Stimulated activated CD4-positive, alpha-beta T cell treated with anti-CD3 and anti-CD28 coated beads, Interleukin-4, amount 100 ng/mL, for 1 hour (primary cell): ENCODE measurements at places on chromosomes 6 and 20.

- DNase-seq = no peak
These were observed 31.3 kb upstream of the CDH4 start for GRCh38 chr20:61220626-61221325.

DNA sequence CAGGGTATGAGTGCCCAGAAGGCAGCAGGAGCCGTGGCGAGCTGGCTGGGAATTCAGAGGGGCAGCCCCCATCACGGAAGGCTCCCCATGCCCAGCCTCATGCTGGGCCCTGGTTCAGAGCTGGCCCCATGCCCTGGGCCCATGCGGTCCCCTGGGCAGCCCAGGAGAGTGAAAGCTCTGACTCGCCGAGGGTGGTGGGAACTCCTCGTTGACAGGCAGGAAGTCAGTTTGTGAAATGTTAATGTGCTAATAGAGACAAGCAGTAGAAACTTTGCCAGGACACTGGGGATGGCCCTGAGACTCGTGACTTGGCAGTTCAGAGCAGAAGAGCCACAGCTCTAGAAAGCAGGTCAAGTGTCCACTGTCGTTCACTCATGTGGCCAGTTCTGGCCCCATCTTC, 353.0 kb downstream of the TAF4 start:
- no peak for DNase-seq

DNA sequence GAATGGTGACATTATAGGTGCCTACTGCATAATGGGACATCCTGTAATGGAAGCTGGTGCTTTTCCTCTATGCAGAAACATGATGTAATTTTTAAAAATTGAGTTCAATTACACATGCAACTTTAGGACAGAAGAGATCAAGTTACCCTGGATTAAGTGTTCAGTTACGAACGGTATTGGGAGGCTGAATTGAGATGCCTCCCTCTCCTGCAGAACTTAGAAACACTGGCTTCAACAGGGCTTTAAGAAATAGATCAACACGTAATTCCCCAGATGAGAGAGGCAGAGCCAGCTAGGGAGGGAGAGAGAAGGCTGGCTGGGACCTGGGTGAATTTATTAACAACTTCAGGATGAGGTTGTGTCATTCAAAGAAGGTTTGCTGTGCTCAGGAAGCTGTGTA, 232.8 kb downstream of the CDH26 start:
- DNase-seq = no peak

GRCh38 chr20:1448081-1448620, 18.5 kb downstream of the NSFL1C start:
- no peak for DNase-seq

DNA sequence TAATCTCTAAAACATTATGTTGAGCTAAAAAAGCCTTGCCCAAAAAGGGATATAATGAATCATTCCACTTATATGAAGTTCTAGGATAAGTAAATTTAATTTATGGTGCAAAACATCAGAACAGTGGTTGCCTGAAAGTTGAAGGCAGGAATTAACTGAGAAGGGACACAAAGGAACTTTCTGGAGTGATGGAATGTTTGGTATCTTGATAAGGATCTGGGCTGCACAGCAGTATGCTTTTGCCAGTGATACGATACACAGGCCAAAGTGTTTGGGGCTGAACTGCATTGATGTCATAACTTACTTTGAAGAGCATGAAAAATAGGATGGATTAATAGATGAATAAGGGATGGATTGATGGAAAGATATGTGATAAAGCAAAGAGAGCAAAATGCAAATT, 146.1 kb upstream of the LRFN2 start:
- DNase-seq = no peak

GRCh38 chr20:49700411-49701185, 13.1 kb downstream of the B4GALT5 start:
- DNase-seq = no peak

DNA sequence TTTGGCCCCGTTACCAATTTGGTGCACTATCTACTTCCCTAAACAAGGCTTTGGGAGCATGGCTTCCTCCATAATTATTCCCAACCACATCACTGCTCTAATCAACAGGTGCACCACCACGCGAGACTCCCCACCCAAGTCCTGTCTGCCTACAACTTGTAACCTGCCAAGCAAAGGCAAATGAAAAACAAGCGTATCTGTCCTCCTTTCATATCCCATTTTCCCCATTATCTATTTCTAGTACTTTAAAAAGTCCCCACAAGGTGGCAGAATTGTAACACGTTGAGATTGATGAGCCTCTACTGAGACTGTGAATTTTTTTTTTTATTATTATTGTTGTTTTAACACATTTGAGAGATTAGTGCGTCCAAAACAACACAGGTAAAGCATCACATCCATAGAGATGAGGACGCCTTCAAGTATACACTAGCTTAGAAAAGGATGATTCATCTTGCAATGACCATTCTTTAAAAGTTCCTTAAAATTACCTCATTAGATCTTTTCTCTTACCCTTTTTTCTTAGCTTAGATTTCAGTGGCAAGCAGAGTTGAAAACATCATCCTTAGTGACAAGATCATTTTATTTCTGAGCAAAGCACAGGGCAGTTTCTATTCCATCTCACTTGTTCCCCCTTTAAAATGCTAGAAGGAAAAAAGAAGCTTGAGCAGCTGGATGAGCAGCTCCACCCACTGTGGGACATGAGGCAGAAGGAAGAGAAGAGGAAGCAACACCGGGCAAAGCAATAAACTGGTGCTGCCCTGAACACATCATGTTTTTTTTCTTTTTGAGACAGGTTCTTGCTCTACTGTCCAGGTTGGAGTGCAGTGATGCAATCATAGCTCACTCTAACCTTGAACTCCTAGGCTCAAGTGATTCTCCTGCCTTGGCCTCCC, 210.8 kb downstream of the ARHGAP18 start:
- DNase-seq = no peak

DNA sequence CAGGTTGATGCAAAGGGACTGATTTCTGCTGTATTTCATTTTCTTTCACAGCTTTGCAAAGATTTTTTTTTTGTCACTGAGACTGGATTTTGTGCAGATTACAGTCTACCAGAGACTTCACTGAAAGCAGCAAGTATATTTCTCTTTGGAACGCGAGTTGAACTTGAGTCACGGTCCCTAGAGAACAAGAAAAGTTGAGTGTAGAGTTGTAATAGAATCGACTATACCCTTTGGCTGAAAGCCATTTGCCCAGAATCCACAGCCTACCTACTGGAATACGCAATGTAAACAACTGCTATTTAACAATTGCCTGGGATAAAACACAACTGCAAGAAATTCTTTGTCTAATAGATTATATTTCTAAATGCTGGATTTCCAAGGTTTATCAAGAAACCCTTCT, 520.6 kb downstream of the HDGFL1 start:
- DNase-seq = no peak
